ENCODE measurements at places on chromosomes 2 and 18.
A peak's percentile ranks its signal among the peaks of the same experiment; 100 is the strongest.

- no peak for DNase-seq
Observed at GRCh38 chr2:46077522-46078107, 219.6 kb upstream of the EPAS1 start.

- no peak for DNase-seq
Observed at GRCh38 chr18:58860747-58861231, 3.9 kb upstream of the ZNF532 start.

GRCh38 chr2:109516445-109517117 is 97.2 kb downstream of the SEPTIN10 start:
- no peak for DNase-seq

GRCh38 chr18:43393174-43393573 is 115.9 kb upstream of the SYT4 start:
- no peak for DNase-seq

- DNase-seq = no peak
Observed at GRCh38 chr2:56008661-56009431, 85.3 kb upstream of the EFEMP1 start.

DNA sequence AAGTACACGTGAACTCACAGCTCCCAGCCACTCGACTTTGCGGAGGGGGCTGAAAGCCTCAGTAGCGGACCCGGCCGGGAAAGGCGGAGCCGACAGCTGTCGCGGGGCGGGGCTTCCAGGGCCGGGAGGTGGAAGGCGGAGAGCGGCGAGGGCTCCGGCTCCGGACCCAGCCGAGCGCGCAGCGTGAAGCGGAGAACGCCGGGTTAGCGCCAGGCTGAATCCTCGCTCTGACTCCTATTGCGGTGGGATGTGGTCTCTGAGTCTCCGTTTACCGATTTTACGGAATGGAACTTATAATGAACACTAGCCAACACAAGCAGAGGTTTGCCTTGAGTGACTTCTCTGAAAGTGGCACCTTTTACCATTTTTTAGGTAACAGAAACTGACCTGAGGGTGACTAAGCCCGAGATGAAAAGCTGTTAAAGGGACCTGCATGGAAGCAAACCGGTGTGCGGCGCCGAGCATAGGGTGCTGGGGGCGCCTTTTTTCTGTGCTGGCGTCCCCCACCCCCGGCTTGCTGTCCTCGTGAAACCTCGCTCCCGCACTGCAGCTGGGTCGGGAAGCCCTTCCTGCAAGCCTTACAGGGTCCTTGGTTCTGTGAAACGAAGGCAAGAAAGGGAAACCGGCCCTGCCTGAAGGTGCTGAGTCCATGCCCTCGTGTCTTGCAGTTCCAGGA is 72.9 kb downstream of the EN1 start:
- peak; percentile 1 for DNase-seq

GRCh38 chr2:226020176-226020575 is 620.7 kb downstream of the NYAP2 start:
- no peak for DNase-seq

DNA sequence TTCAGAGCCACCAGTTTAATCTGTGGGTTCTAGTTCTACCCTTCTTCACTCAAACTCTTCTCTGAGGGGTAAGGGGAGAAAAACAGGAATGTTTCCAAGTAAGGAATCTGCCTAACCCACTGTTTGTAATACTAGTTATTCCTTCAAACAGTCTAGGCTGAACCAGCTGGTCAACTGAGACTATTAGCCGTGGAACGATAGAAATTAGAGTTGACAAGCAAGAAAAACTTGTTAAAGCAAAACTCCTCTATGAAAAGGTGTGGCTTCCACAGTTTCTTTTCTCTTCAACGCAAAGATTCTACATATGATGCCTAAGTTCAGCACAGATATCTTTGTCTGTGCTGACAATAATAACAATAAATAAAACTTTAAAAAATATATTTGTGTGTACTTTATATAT is 11.5 kb downstream of the PAIP2B start:
- no peak for DNase-seq

DNA sequence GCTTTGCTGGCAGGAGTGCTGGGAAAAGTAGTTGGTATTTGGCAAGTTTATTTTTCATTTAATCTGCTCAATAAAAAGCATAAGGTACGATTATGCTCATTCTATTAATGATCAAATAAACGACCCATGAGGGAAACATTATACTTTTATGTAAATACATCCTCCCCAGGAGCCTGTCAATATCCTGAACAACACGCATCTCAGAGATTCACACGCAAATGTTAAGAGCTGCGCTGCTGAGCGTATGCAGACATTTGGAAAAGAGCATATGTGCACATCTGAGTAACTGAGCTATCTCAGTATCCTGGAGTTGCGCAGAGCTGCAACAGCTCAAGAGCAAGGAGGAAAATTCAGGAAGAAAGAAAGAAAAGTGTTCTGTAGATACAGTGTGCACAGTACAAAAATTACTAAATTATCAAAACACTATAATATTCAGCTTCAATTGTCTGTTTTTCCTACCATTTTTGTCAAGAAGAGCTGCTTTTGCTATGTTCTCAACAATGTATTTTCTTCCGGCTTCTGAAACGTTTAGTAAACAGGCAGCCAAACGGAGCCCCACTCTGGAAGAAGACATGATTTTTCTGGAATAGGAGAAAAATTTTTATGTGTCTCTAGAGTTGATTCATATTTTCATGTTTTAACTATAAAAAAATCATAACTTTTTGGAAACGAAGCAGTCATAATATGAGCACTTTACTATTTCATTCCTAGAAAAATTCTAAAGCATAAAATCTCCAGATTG is 2.4 kb downstream of the FTCDNL1 start:
- DNase-seq = no peak

DNA sequence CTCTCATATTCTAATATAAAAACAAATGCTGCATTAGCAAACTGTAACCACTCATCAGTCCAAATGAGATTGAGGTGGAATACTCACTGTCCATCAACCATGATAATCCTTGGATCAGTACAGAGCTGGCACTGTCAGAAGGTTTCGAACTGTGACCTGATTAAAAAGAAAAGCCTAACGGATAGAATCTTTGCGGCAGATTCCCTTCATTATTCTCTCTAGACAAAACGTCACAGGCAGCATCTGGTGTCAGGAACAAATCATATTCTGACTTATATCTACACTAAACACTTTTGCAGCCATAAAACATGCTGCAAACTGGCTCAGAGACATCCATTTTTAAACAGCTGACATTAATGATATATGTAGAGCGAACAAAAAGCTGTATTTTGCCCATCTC is 677.7 kb upstream of the NXPH2 start:
- no peak for DNase-seq

GRCh38 chr2:128607911-128608506 is 289.3 kb upstream of the HS6ST1 start:
- no peak for DNase-seq

DNA sequence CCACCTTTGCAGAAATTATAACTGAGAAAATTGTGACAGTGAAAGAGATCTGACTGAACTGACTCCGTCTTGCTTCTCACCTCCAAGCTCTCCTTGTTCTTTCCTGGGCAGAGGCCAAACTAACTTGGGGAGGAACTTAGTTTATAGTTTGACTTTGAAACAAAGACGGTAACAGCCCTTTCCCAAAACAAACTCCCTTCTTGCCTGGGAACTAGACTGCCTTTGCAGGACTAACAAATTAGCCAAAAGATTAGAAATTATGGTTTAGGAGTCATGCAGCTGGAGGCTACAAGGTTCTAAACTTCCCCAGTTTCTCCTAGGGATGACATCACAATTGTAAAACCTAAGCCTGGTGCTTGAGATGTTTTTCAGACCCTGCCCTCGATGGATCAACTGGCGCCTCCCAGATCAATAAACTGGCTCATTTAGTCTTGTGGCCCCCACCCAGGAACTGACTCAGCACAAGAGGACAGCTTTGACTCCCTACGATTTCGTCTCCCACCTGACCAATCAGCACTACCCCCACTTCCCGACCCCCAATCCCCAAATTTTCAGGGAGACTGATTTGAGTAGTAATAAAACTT is 137.7 kb downstream of the ALPK2 start:
- no peak for DNase-seq

GRCh38 chr2:127664065-127664894 is 11.1 kb downstream of the LIMS2 start:
- DNase-seq = no peak

DNA sequence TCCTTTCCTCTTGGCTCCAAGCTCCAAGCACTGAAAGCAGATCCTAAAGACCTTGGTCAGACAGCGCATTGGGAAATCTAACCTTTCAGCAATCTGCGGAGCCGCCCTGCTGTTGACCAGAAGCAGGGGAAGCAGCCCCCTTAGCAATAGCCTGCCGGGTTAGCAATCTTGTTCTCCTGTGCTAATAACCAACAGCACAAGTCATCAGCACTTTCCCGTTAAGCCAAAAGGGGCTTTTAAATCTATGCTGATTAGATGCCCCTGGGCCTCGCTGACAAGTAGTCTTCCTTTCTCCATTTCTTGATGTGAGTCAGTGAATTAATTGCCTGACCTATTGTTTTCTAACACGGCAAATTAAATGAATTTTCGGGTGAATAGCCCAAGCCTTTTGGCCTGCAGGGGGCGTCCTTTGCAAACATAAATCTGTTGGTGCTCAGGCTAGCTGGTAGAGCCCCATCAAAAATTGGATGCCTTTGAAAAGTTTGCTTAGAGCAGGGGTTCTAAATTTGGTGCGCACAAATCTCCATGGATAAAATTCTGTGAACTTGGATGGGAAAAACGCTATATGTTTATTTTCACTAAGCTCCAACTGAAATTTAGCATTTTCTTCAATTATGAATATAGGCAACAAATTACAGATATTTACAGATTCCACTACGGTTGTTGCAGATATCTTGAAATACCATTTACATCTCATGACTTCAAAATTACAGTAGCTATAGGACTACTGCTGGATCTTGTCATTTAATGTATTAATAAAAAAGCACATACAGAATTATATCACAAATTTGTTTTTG is 24.6 kb downstream of the MAIP1 start:
- DNase-seq = peak; percentile 75
